NCI-H1417 treated with DMSO at 0.1 percent for 48 hours (cell line): ENCODE measurements at places on chromosomes 12 and 14.

DNA sequence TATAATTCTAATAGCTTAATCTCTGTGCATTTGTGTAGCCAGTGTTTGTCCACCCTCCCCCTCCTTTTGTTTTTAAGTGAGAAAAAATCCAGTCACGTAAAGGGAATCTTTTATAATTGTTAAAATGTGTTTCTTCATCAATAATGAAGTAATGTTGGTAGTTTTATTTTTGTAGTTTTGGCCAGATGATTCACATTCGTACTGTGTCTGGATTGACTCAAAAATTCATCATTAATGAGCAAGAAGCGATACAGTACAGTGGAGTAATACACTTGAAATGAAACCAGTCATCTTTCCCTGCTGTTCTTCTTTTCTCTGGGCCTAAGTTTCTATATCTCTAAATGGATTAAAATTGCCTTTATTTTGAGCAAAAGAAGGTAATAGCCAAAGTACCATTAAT, 86.5 kb downstream of the SRGAP1 start:
- DNase-seq, result no peak

- DNase-seq, result no peak
These were observed 75.2 kb downstream of the TTC9 start for GRCh38 chr14:70716958-70717357.

- no peak for DNase-seq
These were observed 25.8 kb upstream of the TMCC3 start for GRCh38 chr12:94676031-94676641.

DNA sequence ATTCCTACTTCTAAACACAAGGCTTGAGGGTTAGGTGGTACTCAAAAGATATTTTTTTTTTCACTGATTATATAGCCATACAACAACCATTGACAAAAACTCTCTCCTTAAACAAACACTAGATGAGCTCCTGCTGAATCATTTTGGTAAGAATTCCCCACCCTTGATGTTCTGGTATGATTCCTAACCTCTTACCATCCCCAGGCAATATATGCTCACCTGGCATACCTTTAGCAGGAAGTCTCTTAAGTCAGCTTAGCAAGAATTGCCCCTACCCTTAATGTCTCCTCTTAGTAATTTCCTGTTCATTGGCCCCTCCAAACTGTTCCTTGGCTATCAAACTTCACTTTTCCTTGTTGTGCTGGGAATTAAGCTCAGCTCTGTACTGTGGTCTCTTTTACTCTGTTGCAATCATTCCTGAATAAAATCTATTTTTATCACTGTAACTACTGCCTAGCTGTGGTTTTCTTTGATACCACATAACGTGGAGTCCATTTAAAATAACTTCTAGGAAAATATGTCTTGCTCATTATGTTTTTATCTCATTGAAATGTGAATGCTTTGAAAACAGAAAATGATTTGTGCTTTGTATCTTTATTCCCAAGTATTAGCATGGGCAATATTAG, 712.6 kb downstream of the SLC16A7 start:
- no peak for DNase-seq

- DNase-seq, result no peak
These were observed 671.8 kb downstream of the RPS29 start for GRCh38 chr14:48914382-48914781.

GRCh38 chr12:108268397-108268796, 70.7 kb downstream of the CMKLR1 start:
- no peak for DNase-seq

- DNase-seq, result no peak
These were observed 4.9 kb downstream of the PTGER2 start for GRCh38 chr14:52318826-52319645.

DNA sequence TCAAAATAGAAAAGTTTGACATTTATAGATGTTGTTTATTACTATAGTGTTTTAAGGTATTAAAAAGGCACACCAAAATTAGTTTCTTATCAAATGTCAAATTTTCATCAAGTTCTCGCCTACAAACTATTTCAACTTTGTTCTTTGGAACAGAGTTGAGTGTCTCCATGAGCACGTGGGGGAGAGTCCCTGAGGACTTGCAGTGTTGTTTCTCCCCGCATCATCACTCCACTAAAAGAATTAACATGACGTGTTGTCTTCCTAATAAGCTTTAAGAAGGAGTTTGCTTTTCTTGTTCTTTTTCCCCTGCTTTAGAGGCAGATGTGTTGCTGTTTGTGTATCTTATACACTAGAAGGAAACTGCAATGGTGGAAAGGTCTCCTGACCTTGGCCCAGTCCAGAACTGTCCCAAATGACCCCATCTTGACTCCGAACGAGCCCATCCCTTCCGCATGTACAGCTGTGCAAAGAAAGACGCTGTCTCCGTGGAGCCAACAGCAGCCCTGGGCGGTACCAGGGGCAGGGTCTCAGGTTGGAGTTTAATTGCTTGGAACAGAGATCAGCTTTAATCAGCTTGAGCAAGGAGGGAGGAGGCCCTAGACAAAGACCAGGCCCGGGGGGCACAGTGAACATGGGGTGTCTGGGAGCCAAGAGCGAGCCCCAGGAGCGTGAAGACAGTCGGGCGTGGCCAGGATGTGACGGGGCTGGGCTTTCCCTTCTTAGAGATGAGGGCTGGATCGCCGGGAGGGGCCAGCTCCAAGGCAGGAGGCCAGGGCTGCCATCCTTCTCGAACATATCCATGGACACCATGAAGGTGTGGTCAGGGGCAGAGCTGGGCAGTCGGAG, 215.4 kb upstream of the RTL1 start:
- no peak for DNase-seq

DNA sequence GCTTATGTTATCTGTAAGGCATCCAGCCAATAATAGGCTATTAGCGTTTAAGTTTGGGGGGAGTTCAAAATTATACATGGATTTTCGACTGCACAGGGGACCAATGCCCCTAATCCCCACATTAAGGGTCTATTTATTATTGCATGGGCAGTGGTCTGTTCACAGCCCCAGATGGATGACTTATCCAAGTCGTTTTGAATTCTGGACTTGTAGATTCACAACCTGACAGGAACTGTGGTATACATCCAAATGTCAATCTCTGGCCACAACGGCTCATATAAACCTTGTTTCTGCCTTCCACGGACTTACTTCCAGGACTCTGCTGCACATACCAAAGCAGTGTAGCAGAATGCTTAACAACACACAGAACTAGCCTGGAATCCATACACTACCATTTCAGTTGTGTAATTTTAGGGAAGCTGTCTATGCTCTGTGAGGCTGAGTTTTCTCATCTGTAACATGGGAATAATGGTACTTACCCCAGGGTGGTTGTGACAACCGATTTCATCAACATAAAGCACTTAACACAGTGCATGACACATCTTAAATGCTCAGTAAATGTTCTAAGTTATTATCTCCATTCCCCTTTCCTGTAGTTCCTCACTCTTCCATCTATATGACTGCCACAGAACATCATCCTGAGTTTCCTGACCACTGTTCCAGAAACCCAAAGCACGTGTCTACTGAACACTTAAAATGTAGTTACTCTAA, 3.7 kb downstream of the DDX24 start:
- no peak for DNase-seq

DNA sequence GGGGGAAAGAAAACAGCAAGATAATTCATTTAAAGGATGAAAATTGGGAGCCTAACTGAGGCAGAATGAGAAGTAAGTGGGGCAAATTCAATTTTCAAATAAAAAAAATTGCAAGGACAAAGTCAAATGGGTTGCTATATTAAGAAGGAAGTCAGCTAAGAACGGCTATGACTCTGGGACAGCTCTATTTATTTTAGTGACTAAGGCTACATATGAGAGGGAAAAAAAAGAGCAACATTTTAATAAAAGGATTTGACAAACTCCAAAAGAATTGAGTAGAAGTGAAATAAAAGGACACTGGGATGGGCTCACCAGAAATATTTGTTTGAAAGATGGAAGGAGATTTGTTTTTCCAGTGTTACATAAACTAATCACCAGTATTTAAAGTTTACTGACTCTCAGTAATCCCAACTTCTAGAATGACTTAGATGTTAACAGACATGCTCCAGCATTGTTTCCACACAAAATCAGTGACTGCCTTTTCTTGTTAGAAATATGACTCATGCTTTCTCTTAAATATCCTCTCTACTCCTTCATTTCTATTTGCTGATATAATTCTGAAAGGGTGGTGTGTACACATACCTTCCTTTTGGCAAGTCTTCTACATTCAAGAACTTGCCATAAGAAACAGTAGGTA, 198.5 kb downstream of the SLC25A21 start:
- DNase-seq, result no peak

- DNase-seq, result no peak
These were observed 407.0 kb downstream of the MED13L start for GRCh38 chr12:115870510-115870909.

GRCh38 chr12:45418520-45418919, 202.6 kb downstream of the ANO6 start:
- DNase-seq, result no peak

- no peak for DNase-seq
These were observed 162.1 kb downstream of the NTF3 start for GRCh38 chr12:5593998-5594397.

DNA sequence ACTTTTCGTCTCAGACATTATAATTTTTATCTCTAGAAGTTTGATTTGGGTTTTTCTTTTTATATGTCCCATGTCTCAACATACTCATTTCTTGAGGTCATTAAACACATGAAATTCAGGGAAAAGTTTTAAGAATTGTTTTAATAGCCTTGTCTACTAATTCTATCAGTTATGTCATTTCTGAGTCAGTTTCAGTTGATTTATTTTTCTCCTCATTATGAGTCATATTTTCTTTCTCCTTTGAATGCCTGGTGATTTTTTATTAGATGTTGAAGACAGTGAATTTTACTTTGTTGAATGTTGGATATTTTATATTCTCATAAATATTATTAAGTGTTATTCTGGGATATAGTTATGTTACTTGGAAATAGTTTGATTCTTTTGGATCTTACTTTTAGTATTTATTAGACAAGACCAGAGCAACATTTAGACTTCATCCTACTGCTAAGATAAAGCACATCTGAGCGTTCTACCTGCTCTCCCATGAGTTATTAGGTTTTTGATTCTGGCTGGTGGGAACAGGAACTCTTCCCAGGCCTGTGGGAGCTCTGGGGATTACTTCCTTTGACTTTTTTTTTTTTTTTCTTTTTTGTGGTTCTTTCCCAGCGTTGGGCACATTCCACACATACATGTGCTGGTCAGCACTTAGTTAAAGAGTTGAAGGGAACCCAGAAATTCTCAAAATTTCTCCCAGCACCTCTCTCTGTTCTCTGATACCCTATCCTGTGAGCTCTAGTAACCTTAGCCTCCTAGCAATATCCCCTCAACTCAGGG, 1157.7 kb downstream of the BCL11B start:
- no peak for DNase-seq

DNA sequence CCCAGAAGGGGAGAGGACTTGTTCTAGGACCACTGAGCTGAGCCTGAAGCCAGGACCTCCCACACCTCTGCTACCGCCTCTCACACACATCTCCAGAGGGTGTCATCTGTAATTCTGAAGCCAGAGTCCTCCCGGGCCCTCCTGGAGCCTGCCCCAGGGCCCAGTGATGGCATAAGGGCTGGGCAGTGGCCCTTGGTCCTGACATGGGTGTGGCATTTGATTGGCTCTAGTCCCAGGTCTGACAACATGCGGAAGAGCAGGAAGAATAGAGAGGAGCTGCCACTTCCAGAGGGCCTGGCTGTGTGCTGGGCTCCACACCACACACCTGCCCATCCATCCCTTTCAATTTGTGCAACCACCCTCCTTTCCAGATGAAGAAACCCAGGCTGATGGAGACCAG, 144.3 kb upstream of the GSC start:
- no peak for DNase-seq

GRCh38 chr14:50010752-50011151, 105.6 kb downstream of the VCPKMT start:
- DNase-seq, result no peak

GRCh38 chr14:26204366-26204727, 393.5 kb downstream of the NOVA1 start:
- no peak for DNase-seq

DNA sequence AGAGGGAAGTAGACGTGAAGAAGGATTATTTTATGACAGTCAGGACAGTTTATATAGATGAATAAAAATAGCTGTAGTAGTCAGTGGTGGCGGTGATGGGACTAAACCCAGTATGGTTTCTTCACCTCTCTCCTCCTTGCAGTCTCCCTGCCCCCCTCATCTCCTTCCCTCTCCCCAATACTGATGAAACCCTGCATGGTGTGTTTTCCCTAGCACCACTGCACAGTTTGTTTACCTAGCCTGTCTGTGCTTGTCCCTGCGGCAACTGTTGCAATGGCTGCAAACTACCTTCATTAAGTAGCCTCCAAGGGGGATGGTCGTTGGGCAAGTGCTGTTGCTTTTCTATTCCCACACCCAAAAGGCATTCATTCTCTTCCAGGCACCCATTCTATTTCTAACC, 14.7 kb downstream of the PCBP2 start:
- no peak for DNase-seq

DNA sequence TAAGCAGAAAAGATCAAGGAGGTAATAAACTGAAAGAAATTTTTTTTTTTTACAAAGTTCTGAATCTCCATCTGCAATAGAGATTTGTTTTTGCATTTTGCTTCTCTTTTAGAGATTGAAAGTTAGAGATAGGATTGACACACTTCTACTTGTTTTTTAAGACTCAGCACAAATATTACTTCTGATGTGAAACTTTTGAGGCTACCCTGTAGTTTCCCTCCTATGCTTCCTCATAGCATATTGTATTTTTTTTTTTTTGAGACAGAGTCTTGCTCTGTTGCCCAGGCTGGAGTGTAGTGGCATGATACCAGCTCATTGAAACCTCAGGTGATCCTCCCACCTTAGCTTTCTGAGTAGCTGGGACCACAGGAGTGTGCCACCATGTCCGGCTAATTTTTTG, 32.1 kb upstream of the SGPP1 start:
- DNase-seq, result no peak

- DNase-seq, result no peak
These were observed 114.0 kb upstream of the MED13L start for GRCh38 chr12:116391501-116391900.

GRCh38 chr12:59627582-59627981, 31.8 kb downstream of the SLC16A7 start:
- DNase-seq, result no peak

- DNase-seq, result no peak
These were observed 242.8 kb downstream of the DPF3 start for GRCh38 chr14:72651081-72651480.

DNA sequence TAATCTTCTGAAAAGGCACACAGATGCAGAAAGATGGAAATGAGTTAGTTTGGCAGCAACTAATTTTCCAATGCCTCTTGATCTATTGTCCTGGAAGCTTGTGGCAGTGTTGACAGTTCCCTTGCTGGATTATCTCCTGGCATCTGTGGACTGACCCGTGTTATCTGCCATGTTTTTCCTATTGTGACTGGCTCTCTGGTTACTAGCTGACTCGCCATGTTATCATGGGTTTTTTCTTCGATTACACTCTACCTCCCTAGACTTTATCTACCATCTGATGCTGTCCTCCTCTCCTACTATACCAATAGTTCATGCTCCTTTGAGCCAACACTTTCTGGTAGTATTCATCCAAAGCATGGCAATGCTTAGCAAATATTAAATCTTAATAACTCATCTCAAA, 63.3 kb upstream of the FLRT2 start:
- no peak for DNase-seq
